ENCODE measurements at places on chromosomes 1 and 21.

GRCh38 chr1:145936247-145936646 lies 9.0 kb upstream of the RBM8A start:
- no peak for DNase-seq

- DNase-seq: no peak
Observed at GRCh38 chr1:99843760-99844159, 6.4 kb upstream of the AGL start.

DNA sequence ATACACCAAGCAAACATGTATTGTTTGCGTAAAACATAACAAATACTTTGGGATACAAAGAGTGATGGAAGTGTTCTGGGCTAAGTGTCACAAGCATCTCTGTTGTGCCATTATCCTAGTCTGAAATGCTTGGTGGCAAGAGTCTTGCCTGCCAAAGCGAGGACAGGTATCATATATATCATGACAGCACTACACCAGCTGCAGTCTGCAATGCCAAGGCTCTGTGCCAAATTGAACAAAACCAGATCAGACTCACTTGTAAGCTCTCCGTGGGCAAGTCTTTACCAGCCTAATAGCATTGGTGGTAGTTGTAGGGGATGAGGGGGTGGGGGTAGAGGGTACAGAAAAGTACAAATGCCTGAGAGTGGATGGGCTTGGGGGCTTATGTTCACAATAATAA lies 119.2 kb downstream of the RWDD3 start:
- no peak for DNase-seq

DNA sequence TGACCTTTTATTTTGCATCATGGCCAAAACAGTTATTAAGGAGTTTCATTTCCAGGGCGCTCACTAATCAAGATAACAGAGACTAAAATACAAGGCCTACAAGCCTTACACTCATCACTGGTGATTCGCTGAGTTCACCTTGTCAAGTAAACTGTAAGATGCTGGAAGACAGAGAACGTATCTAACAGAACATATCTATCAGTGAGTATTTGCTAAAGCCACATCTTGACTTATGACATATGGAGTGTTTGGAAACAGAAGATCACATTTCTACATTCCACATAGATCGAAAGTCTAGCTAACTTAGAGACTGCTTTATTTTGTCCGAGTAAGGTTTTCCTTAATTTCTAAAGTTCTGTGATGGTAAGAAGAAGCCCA lies 506.5 kb downstream of the SMYD3 start:
- no peak for DNase-seq

DNA sequence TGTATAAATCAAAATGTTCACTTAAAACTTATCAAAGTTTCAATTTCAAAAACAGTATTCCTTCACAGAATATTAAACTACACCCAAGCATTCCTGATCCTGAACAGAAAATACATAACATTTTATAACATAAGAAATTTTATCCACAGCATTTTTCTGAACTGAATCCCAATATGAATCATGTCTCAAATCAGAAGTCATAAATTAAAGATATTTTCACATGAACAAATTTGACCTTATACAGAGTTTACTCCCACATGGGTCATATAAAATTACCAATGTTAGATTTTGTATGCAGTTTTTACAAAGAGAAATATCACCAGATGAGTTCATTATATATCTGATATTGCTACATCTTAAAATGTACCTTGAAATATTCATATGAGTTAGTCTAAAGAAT lies 48.6 kb upstream of the ASPM start:
- no peak for DNase-seq
